ENCODE measurements at places on chromosomes 16 and 17. TPM values are rescaled to one million over a fixed set of nuclear protein-coding genes. Genes with fewer than 3 reads are reported as not detected.

Gene GP1BA
- not detected for total RNA-seq

Gene CMTM2
- not detected for total RNA-seq

DNA sequence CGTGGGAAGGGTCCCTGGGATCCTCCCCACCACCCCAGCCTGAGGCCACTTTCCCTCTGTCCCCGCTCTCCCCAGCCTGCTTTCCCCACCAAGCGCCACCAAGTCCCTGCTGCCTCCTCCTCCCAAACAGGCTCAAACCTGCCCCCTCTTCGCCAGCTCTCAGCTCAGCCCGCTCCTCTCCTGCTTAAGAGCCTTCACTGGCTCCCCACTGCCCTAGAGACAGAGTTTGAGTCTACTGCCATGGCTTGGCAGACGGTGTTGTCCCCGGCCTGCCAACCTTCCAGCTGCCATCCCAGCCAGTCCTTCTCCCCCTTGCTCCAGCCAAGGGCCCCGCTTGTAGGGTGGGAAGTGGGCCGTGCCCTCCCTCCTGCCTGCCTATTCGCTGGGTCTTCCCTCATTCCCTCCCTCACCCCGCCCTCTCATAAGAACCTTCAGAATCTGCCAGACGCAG lies 11.1 kb downstream of the IL4R start:
- no peaks in the 10 kb centered on the region for H3K27me3 ChIP-seq
- no peak overlapping the region for H3K27ac ChIP-seq
- DNase-seq: peak; percentile 58
- peaks cover 43% of the 10 kb centered on the region for H3K4me1 ChIP-seq
- no peak overlapping the region for H3K4me3 ChIP-seq

GRCh38 chr17:41647940-41648410 lies 23.6 kb upstream of the KRT17 start:
- no peak overlapping the region for H3K27ac ChIP-seq
- H3K4me1 ChIP-seq: no peaks in the 10 kb centered on the region
- H3K36me3 ChIP-seq: no peaks in the 10 kb centered on the region
- peak; percentile 95 for DNase-seq
- peak overlapping the region; percentile 69 for H3K4me3 ChIP-seq

DNA sequence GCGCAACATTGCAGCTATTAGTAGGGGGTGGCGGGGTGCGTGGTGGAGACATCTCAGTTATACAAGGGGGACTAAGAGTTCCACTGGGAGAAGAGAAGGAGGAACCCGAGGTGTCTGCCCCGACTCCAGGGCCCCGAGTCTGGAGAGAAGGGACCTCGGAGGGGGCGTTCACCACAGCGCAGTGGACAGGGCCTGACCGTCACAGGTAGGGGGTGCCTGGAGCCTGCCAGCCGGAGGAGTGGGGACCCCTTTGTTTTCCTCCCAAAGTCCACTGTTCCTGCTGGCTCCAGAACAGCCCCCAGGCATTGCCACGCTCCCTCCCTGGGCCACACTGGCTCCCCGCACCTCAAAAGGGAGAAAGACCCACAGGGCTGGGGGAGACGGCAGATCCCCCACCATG lies 175.9 kb upstream of the TNRC6C start:
- H3K36me3 ChIP-seq: no peaks in the 10 kb centered on the region
- peaks cover 64% of the 10 kb centered on the region for H3K27me3 ChIP-seq
- no peak overlapping the region for H3K4me3 ChIP-seq
- H3K27ac ChIP-seq: no peak overlapping the region

- no peaks in the 10 kb centered on the region for H3K4me1 ChIP-seq
- no peak overlapping the region for H3K27ac ChIP-seq
- DNase-seq: no peak
- H3K27me3 ChIP-seq: no peaks in the 10 kb centered on the region
Observed at GRCh38 chr16:1865902-1866690, 5.9 kb downstream of the MEIOB start.

DNA sequence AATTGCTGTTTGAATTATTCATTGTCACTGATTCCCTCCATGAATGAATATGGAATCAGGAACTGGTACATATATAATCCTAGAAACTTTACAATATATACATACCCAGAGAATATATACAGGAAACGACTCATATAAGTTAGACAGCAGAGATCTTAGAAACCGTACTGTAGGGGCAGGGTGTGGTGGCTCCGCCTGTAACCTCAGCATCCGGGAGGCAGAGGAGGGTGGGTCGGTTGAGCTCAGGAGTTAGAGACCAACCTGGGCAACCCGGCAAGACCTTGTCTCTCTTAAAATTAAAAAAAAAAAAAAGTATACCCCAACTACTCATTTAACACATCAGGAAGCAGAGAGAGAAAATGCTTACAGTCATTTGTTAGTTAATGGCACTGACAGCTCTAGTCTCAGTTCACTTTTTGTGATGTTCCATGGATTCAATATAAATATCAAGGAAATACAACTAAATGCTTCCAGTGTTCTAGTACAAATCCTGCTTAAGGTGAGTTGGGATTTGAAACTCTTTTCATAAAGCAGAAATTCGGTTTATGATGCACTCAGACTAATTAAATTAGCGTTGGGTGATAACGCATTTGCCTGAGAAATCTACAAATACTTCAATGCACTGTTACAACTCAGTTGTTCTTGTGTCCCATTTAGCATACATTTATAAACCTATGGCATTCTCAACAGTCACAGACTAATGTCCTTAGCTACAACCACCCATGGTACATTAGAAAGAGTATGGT lies 5.6 kb downstream of the GLG1 start:
- H3K27ac ChIP-seq: no peak overlapping the region
- H3K4me3 ChIP-seq: no peak overlapping the region
- no peaks in the 10 kb centered on the region for H3K27me3 ChIP-seq
- peaks cover 21% of the 10 kb centered on the region for H3K4me1 ChIP-seq
- DNase-seq: no peak

DNA sequence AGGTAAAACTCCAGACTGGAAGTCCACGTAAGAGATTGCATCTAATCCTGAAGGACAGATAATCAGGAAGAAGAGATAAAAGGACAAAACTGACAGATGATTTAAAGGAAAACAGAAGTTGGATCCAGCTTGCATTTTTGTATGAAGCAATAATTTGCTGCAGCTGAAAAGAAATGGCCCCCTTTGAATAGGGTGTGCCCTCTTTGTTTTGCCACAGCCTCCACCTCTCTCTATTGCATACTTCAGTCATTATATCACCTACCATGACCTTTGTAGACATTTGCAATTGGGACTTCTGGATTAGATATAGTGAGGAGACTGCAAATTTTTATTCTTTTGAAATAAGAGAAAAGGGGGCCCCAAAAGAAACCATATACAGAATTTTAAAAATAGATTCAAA lies 8.1 kb downstream of the NOG start:
- H3K27me3 ChIP-seq: peaks cover 33% of the 10 kb centered on the region
- no peak for DNase-seq

DNA sequence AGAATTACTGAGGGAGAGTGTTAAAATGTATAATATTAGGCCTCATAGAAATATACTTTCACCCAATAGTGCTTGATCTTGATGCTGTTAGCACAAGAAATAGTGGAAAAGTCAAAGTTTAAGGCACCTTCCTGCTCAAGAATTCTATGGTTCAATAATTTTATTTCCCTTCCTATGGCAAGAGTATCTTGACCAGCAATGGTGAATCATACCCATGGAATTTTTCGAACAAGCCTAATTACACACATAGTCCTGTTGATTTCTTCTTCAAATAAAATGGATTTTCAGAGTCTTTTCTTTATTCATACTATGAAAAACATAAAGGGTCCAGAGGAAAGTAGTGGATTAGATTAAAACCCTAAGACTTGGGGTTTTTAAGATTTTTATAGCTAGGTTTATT lies 810.6 kb downstream of the CDH11 start:
- H3K36me3 ChIP-seq: no peaks in the 10 kb centered on the region
- no peaks in the 10 kb centered on the region for H3K4me1 ChIP-seq
- no peak for DNase-seq
- H3K27me3 ChIP-seq: no peaks in the 10 kb centered on the region
- no peak overlapping the region for H3K27ac ChIP-seq

All from GM23338 (cell line).